ENCODE measurements at places on chromosomes 7 and 10.
A peak's percentile ranks its signal among the peaks of the same experiment; 100 is the strongest.

- peak overlapping the region; percentile 99 for H3K27ac ChIP-seq
- peaks cover 10% of the 10 kb centered on the region for H3K36me3 ChIP-seq
- H3K27me3 ChIP-seq, result no peaks in the 10 kb centered on the region
- no peak for DNase-seq
- H3K4me1 ChIP-seq, result peaks cover 5% of the 10 kb centered on the region
These were observed 1.6 kb upstream of the CDK13 start for GRCh38 chr7:39948375-39948955.

- peaks cover 4% of the 10 kb centered on the region for H3K4me1 ChIP-seq
- H3K4me3 ChIP-seq, result no peak overlapping the region
- no peaks in the 10 kb centered on the region for H3K27me3 ChIP-seq
- no peak overlapping the region for H3K27ac ChIP-seq
These were observed 24.9 kb downstream of the RPS24 start for GRCh38 chr10:78058562-78058961.

DNA sequence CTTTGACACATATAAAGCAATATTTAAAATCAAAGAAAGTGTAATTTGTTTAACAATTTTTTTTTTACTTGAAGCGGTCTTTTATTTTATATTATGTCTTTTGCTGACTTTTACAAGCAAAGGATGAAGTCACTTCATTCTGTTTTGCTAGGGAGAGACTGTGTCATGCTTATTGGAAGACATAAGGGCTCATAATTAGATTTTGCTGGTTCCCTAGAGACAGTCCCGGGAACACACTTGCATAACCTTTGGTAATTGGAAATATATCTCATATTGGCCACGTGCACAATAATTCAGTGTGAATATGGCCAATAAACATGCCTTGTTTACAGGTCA lies 448 bp upstream of the NET1 start:
- no peak overlapping the region for H3K27ac ChIP-seq
- no peak for DNase-seq
- H3K4me1 ChIP-seq, result no peaks in the 10 kb centered on the region
- no peaks in the 10 kb centered on the region for H3K36me3 ChIP-seq

- H3K27me3 ChIP-seq, result no peaks in the 10 kb centered on the region
- no peak overlapping the region for H3K4me3 ChIP-seq
- no peaks in the 10 kb centered on the region for H3K4me1 ChIP-seq
- DNase-seq, result peak; percentile 40
- no peaks in the 10 kb centered on the region for H3K36me3 ChIP-seq
These were observed 141.4 kb upstream of the PRKCQ start for GRCh38 chr10:6721480-6721879.

- no peaks in the 10 kb centered on the region for H3K27me3 ChIP-seq
- H3K27ac ChIP-seq, result peak overlapping the region; percentile 60
- peak; percentile 95 for DNase-seq
- H3K36me3 ChIP-seq, result no peaks in the 10 kb centered on the region
These were observed 38.5 kb downstream of the MTURN start for GRCh38 chr7:30173058-30173897.

DNA sequence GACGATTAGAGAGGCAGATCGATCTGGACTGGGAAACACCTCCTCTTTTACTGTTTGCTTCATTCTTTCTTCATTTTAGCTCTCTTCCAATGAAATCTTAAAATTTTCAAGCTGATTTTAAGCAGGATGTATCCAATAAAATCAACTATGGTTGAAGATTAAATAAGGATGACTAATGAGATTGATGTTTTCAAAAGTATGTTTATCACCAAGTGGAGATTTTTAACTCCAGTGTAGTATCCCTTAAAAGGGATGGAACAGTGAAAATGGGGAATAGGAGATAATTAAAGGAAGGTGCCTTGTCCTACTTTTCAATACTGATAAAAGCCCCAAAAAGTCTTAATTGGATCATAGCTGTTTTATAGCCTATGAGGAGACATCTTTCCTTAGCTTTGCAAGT lies 11.6 kb upstream of the LIPF start:
- H3K4me3 ChIP-seq, result no peak overlapping the region
- DNase-seq, result no peak
- H3K36me3 ChIP-seq, result no peaks in the 10 kb centered on the region
- no peaks in the 10 kb centered on the region for H3K27me3 ChIP-seq
- no peak overlapping the region for H3K27ac ChIP-seq
- no peaks in the 10 kb centered on the region for H3K4me1 ChIP-seq

DNA sequence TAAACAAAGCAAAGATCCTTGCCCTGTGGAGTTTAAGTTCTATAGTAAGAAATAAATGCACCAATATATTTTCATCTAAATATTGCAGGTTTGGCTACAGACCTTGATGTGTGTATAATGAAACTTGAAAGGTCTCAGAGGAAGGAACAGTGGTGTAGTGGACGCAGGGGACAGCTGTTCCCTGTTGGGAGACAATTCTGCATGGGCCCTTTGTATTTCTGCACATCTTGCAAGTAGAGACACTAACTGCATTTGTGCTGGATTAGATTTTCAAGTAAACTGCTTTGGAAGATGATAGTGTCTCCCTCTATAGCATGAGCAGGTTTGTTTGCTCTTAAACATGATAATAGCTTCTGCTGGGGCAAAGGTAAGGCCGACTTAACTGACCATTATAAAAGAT lies 57.5 kb upstream of the FAM133B start:
- no peak overlapping the region for H3K4me3 ChIP-seq
- no peak overlapping the region for H3K27ac ChIP-seq
- DNase-seq, result no peak
- H3K36me3 ChIP-seq, result no peaks in the 10 kb centered on the region
- no peaks in the 10 kb centered on the region for H3K27me3 ChIP-seq
- no peaks in the 10 kb centered on the region for H3K4me1 ChIP-seq

DNA sequence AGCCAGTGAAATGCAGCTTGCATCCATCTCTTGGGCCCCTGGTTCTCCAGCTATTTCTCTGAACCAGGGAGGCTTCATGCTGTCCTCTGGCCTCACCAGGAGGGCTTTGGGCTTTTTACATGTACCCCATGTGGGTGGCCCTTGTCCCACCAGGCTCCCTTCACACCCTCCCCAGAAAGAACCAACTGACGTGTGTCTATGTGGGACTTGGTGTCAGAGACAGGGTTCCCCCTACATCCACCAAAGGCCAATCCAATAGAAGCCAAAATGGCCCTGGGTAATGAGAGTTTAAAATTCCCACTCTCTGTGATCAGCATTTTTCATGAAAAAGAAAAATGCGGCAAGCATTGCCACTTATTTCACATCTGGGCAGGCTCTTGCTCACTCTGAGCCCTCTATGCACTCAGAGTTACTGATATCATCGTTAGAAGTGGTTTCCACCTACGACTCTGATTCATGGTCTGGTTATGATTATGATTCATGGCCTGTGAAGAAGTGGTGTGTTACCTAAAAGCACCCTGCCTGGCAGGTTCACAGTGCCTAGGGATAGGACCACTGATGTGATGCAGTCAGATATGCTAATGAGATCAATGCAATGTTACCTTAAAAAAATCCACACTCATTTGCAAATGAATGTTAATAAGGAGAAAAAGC lies 133.5 kb downstream of the BUB3 start:
- no peaks in the 10 kb centered on the region for H3K4me1 ChIP-seq
- no peak overlapping the region for H3K27ac ChIP-seq

DNA sequence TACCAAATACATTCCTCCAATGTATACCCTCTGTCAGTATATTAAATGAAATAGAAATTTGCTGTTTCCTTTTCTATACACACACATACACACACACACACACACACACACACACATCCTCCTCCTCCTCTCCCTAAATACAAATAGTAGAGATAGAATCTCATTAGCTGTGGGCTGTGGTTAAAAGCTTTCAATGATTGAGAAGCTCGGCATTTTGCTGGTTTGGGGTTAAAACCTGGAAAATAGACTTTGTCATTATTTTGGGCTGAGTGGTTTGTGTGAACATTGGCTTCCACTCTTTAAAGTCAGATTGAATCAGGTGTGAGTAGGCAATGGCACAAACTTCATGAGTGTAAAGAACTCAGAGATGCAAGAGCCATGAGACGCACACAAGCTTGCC lies 596.0 kb downstream of the XPNPEP1 start:
- no peak for DNase-seq
- H3K27ac ChIP-seq, result no peak overlapping the region
- H3K4me1 ChIP-seq, result no peaks in the 10 kb centered on the region
- no peak overlapping the region for H3K4me3 ChIP-seq
- no peaks in the 10 kb centered on the region for H3K36me3 ChIP-seq

DNA sequence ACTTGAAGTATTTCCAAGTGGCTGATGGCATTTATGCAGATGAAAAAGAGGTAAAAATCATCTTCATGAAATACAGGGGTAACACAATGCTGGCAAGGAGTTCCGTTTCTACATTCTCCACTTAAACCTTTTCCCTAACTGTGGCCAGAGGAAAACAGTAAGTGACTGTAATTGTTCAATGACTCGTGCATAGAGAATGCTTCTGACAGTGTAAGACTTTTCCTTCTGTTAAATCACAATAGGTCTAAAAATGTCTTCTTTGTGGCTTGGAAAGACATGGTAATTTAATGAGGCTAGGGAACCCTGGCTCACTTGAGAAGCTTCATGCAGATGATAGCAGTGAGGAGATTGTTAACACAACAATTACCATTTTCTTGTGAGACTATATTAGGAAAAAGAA lies 50.3 kb upstream of the RSU1 start:
- peak; percentile 72 for DNase-seq
- H3K27me3 ChIP-seq, result no peaks in the 10 kb centered on the region
- no peaks in the 10 kb centered on the region for H3K4me1 ChIP-seq
- no peak overlapping the region for H3K4me3 ChIP-seq

DNA sequence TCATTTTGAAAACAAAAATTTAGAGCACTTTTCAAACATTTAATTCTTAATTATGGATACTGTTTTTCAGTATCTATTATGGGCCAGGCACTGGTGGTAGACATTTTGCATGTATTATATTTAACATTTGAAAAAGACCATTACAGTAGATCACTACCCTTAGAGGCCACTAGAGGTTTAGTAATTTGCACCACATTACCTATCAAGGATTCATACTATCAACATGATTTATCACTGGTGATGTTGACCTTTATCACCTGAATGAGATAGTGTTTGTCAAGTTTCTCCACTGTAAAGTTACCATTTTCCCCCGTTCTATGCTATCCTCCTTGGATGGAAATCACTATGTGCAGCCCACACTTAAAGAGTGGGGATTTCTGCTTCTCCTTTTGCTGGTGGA lies 4.4 kb upstream of the SNX13 start:
- H3K4me1 ChIP-seq, result no peaks in the 10 kb centered on the region
- no peaks in the 10 kb centered on the region for H3K36me3 ChIP-seq
- H3K27me3 ChIP-seq, result no peaks in the 10 kb centered on the region
- H3K4me3 ChIP-seq, result no peak overlapping the region

DNA sequence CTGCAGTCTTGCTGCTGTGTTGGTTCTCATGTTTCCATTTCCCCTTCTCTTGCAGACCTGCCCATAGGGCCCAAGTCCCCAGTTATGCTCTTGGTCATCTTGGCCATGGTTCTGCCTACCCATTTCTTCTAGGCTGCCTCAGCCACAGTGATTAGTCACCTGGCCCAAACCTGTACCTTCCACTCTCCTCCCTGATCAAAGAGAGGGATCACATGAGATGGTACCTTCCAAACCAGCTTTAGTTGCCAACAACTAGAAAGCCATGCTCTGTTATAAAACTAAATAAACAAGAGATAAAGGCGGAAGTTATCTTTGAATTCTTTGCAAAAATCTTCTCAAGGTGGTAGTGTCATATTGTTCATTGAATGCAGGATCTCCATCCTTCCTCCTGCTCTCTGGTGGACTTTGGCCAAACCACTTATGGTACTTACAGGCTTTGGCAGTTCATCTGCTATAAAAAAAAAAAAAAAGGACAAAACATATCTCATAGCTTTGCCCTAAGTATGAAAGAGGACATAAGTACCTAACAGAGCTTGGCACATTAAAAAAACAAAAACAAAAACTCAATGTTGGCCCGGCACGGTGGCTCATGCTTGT lies 25.8 kb downstream of the TACC2 start:
- H3K27ac ChIP-seq, result no peak overlapping the region
- no peaks in the 10 kb centered on the region for H3K36me3 ChIP-seq
- DNase-seq, result no peak

- DNase-seq, result no peak
- H3K27ac ChIP-seq, result no peak overlapping the region
- no peaks in the 10 kb centered on the region for H3K4me1 ChIP-seq
- no peak overlapping the region for H3K4me3 ChIP-seq
- H3K36me3 ChIP-seq, result no peaks in the 10 kb centered on the region
- H3K27me3 ChIP-seq, result no peaks in the 10 kb centered on the region
These were observed 567.5 kb downstream of the POM121L12 start for GRCh38 chr7:53602817-53603418.

GRCh38 chr10:22002591-22003176 lies 846 bp downstream of the DNAJC1 start:
- H3K4me3 ChIP-seq, result peak overlapping the region; percentile 82
- DNase-seq, result no peak
- H3K36me3 ChIP-seq, result no peaks in the 10 kb centered on the region
- H3K27me3 ChIP-seq, result no peaks in the 10 kb centered on the region

GRCh38 chr7:118184565-118184940 lies 589 bp downstream of the LSM8 start:
- no peak for DNase-seq
- H3K27ac ChIP-seq, result peak overlapping the region; percentile 94
- H3K36me3 ChIP-seq, result peaks cover 8% of the 10 kb centered on the region
- H3K4me1 ChIP-seq, result peaks cover 4% of the 10 kb centered on the region
- H3K27me3 ChIP-seq, result no peaks in the 10 kb centered on the region
- H3K4me3 ChIP-seq, result peak overlapping the region; percentile 92

- H3K27me3 ChIP-seq, result peaks cover 51% of the 10 kb centered on the region
- peak; percentile 64 for DNase-seq
- H3K27ac ChIP-seq, result peak overlapping the region; percentile 42
These were observed 766 bp downstream of the BAMBI start for GRCh38 chr10:28677888-28678686.

DNA sequence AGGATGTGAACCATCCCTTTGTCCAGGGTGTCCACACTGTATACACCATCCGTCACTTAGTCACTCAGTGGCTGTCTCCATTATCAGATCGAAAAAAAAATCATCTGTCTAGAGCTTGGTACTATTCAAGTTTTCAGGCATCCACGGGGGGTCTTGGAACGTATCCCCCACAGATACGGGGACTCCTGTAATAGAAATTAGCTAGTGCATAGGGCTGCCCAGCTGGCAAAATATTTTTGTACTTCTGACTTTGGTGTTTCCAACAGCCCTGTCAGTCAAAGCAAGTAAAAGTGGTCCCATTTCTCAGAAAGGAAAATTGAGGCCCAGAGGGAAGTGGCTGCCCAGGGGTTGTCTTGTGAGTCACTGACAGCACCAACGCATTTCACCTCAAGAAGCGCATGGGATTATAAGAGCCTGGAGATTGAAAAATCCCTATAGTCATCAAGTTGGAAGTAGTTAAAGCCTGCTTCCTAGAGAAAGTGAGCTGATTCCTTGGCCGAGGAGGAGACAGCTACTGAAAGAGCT lies 52.1 kb upstream of the SLC29A3 start:
- no peak for DNase-seq
- no peaks in the 10 kb centered on the region for H3K36me3 ChIP-seq
- no peak overlapping the region for H3K4me3 ChIP-seq
- no peak overlapping the region for H3K27ac ChIP-seq
